ENCODE measurements at places on chromosomes 7 and 10.

DNA sequence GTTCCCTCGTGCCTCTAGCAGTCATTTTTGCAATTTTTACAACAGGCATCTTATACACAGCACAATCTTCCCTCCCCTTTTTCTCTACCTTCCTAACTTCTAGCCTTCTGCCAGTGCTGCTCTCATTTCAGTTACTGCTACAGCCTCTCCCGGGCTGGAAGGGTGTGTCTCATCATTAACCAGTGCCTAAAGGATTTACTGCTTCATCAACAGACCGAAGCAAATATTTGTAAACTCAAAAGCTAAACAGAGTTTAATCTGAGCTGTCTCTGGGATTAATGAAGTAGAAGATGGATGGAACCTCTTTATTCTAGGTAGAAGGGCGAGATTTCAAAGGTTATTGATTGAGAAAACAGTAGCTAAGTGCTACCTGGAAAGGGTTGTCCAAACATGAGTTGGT lies 94.3 kb downstream of the PRPF18 start:
- no peak for DNase-seq

GRCh38 chr7:89336121-89336520 lies 540.6 kb upstream of the TEX47 start:
- no peak for DNase-seq

DNA sequence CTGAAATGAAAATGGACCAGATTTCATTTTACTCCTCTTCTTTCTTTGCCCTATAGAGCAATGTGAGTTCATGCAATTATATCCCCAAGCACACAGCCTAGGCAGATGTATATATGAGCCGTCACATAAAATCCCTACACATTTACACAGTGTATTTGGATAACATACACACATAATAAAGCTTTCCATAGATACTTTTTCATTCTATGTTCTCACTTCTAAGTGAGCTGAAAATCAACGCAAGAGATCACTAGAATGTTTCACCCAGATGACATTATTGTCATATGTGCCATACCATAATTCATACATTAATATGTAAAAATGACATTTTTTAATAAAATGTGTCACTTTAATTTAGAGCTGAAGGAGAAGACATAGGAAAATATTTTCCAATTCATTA lies 129.4 kb downstream of the INHBA start:
- DNase-seq = no peak

- DNase-seq = peak; percentile 35
Observed at GRCh38 chr10:128210215-128211063, 84.2 kb upstream of the MKI67 start.

- DNase-seq = no peak
Observed at GRCh38 chr7:26858735-26859134, 5.7 kb downstream of the SKAP2 start.

Measured in stimulated activated CD4-positive, alpha-beta T cell treated with anti-CD3 and anti-CD28 coated beads, Interleukin-1b, Interleukin-23, amount 100 ng/mL, for 1 hour (primary cell).